Right renal pelvis (tissue), 4 donors: ENCODE measurements at places on chromosomes 12 and 14. TPM values are rescaled to one million over a fixed set of nuclear protein-coding genes. Genes with fewer than 3 reads are reported as not detected.

DNA sequence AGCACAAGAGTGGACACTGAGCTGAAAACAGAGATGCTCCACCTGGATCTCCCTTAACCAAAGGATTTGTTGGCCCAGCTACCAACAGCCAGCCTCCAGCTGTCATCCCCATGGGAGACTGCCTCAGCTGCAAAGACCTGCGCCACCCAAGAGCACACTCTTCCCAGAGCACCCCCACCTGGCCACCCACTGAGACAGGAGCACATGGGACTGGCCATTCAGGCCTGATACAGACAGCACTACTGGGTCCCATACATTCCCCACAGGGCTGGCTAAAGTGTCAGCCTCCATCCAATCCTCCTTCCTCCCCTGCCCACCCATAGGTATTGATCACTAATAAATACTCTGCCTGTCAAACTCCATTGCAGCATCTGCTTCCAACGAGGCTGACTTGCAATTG is 241.5 kb downstream of the BCL11B start:
- no peak for DNase-seq

DNA sequence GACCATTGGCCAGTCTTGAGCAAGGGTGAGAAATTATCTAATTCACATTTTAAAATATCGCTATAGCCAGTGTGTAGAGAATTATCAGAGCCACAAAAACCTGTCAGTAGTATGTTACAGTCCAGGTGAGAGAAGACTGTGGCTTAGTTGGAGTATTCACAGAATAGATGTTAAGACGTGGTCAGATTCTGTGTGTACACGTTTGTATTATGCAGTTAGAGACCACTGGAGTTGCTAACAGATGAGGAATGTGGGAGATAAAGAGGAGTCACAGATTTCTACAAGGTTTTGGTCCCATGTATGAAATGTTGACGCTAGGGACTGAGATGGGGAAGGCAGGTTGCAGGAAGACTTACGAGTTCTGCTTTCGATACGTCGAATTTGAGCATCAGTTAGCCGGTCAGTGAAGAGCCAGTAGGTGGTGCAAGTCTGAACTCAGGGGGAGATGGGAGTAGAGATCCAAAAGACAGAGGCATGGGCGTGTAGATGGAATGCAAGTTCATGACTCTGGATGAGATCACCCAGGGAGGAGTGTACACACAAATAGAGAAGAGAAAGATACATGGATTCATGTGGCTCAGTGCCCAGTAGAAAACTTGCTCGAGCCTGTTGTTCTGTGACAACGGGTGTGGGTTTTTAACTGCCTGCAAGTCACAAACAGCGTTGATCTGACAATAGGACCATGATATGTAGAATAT is 114.8 kb upstream of the FLRT2 start:
- no peak for DNase-seq

HOXC6 gene
- 31.7 TPM for polyA plus RNA-seq

- peak; percentile 71 for DNase-seq
Measured at GRCh38 chr12:50174971-50175715, 8.0 kb upstream of the CERS5 start.

SERPINA3 gene
- not detected for polyA plus RNA-seq

P2RX2 gene
- 0.77 TPM for polyA plus RNA-seq

DNA sequence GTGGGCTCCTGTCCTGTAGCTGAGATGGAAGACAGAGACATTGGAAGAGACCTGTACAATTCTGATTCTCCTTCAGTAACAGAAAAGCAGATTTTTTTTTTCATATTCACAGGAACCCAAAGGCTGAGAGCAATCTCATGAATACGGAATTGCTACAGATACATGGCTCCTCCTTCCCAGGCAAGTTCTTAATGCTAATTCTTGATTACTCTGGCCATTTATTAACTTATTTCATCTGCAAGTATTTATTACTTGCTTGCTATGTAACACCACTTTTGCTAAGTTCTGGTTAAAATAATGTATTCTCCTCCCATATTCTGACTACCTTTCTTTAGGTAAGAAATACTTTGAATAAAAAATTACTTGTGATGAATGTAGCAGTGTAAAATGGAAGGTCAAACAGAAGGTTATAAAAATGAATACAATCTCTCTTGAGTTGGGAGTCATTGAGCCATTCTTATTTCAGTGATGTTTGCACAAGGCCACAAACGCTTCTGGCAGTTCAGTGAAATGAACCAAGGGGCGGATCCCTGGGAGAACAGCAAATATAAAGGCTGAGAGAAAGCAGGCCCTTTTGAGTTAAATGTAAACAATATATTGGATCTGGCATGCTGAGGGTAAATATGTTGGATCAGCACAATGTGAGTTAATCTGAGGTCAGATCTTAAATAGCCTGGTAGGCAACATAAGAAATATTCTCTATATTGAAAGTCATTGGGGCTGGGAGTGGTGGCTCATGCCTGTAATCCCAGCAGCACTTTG is 37.6 kb downstream of the MUCL1 start:
- DNase-seq, result no peak

GRCh38 chr14:33420051-33420627 is 481.5 kb downstream of the NPAS3 start:
- DNase-seq, result no peak

NOC4L gene
- 12.9 TPM for polyA plus RNA-seq

DNA sequence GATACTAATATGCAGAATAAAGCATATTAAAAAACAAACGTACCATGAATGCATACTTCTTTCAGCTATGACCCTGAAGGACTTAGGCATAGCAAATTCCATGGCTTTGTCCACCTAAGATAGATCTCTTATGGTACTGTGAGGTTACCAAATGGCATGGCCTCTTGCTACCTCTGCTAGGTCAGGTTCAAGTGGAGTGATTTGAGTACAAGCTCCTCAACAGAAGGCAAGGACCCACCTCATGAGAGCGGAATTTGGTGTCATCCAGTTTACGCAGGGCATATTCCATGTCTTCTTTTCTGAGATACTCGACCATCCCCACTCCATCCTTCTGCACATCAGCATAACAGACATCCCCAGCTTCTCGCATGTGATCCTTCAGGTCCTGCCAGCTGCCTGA is 5.8 kb downstream of the SRSF9 start:
- no peak for DNase-seq

DNA sequence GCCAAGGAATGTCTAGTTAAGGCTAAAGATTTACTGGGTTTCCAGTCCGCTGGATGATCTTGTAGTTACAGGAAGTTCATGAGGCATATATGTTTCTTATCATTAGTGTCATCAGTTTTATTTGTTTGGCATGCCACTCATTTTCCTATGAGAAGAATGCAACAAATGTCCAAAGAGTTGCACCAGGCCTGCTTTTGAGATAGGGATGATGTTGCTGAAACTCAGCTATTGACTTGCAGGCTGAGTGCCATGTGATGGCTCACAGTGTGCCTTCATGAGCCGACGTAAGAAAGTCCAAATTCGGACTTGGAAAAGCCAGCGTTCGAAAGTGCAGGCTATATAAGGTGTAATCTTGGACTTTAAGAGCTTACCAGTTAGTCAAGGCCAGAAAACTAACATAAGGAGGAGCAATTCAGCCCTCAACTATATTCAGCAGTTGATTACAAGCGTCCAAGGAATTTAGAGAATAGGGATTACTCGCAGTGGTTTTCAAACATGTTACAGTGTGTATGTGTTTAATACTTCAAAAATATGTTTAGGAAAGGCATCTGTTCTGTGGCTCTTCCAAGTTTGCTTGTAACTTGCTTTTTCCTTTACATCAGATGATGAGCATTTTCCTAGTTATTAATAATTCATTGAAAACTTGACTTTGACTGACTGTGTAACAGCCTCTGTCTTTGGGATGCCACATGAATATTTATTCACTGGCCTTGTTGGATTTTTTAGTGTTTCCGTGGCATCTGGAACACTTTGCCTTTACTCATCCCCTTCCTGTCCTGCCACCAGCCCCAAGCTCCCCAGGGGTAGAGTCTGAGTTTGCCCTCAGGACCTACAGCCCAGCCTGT is 101.3 kb downstream of the LGMN start:
- no peak for DNase-seq

SLC5A8 gene
- polyA plus RNA-seq, result 45.0 TPM
